ENCODE measurements at places on chromosomes 3 and 15. TPM values are rescaled to one million over a fixed set of nuclear protein-coding genes. Genes with fewer than 3 reads are reported as not detected.

DNA sequence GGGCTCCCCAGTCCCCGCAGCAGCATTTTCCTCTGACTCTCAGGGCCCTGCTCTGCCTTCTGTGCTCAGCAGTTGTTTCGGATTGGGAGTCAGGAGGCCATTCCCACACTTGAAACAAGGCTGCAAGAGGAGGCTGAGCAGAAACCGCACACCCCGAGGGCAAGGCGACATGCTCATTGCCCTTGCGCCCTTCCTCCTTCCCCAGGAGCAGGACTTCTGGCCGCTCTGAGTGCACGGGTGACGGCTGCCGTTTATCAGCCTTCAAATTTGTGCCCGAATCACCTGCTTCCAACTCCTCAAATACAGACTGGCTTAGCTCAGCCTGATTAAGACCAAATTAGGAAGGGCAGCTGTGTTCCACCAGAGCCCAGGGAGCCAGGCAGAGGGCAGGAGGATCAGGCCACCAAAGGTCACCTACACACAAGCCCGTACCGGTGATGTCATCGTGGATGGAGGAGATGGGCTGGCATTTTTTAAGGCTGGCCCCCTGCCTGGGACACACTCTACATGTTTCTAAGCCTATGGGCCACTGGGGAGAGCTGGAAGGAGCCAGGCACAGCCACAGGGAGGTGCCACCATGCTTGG, 38.1 kb downstream of the TM2D3 start:
- DNase-seq, result no peak

GRCh38 chr15:72313448-72313840, 6.5 kb downstream of the CELF6 start:
- DNase-seq, result no peak

The C3orf62 gene
- 2.4 TPM for total RNA-seq

GRCh38 chr3:129323651-129324294, 45.1 kb downstream of the HMCES start:
- no peak for DNase-seq

The FOXL2 gene
- 1.4 TPM for total RNA-seq

The FANCI gene
- total RNA-seq, result 94.5 TPM

- DNase-seq, result no peak
These were observed 466.9 kb downstream of the EPHB1 start for GRCh38 chr3:135261916-135262315.

The LMCD1 gene
- total RNA-seq, result 12.5 TPM

Data from WTC11 (cell line).